ENCODE measurements at places on chromosomes 7 and 10.
A peak's percentile ranks its signal among the peaks of the same experiment; 100 is the strongest.

- no peak for DNase-seq
Measured at GRCh38 chr7:85381212-85381611, 194.4 kb upstream of the SEMA3D start.

GRCh38 chr10:21649454-21649872, 115.4 kb downstream of the MLLT10 start:
- peak; percentile 3 for DNase-seq

- DNase-seq = peak; percentile 57
Measured at GRCh38 chr10:89563861-89564478, 28.6 kb upstream of the SLC16A12 start.

GRCh38 chr10:1227510-1228402, 171.6 kb downstream of the WDR37 start:
- DNase-seq = no peak

DNA sequence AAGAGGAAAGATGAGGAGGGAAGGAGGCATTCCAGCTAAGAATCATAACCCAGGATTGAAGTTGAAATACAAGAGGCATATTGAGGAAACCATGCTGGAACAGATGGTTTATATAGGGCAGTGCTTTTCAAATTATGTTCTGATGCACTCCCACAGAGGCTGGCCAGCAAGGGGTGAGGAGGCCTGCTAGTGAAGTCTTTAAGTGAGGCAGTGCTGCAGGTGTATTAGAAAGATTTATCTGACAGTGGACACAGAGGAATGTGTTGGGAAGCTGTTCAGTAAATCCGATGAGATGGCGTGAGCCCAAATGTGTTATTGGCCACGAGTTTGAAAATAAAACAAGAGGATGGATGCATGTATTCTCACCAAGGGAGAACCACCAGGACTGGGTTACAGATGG, 28.6 kb downstream of the REEP3 start:
- no peak for DNase-seq

DNA sequence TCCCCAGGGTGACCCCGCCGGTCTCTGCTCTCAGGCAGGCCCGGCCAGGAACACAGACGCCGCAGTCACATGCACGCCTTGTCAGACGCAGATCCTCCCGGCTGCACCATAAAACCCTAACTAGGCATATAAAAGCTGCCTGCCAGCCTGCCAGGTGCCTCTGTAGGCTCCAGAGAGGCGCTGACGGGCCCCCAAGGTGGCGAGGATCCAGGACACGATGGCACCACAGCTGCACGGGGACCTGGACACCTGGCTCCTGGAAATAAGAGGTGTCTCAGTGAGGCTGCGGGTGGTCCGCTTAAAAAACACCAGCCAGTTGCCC, 21.9 kb upstream of the GDF10 start:
- DNase-seq = no peak

- no peak for DNase-seq
Measured at GRCh38 chr7:39248692-39249090, 271.0 kb downstream of the POU6F2 start.

DNA sequence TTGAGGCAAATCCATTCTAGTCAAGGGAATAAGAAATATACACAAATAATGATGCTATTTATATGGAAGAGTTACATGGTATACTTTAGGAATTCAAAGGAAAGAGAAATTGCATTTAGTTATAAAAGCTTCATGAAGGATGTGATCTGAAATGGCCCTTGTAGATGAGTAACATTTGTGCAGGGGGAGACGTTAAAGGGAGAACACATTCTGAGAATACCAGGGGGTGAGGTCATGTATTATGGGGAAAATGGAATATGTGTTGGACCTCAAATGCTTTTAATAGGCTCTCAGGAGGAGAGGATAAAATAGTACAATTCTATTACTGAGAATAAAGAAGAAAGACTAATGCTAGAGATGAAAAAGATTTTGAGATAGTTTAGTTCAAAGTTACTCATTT, 122.5 kb upstream of the NOBOX start:
- DNase-seq = no peak

GRCh38 chr7:142334236-142334635, 76.4 kb upstream of the PRSS58 start:
- no peak for DNase-seq

DNA sequence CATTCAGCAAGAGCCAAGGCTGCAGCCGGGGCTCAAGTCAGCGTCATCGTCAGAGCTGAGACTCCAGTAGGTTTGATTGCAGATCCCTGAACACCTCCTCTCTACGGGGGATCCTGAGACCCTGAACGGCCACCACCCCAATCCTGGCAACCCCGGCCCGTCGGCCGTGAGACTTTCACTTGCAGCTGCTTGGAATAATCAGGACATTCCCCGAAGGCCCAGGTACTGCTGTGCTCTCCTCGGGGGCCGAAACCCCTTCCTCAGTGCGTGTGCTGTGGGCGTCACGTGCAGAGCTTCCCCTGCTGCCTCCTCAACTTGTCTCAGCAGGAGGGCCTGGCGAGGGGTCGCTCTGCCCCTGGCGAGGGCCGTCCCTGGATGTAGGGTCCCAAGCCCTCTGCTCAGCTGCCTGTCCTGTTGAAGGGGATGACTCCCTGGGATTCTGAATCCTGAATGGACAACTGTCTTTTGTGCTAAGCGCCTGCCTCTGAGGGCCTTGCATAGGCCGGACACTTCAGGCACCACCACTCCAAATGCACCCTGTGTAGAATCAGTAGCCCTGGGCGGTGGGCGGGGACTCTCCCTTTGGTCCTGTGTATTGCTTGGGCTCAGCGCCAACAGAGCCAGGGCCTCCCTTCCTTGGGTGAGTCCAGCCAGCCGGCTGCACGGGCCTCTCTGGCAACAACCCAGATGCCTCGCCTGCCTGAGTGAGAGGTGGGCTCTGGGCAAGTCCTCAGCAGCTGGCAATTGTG, 63.8 kb upstream of the EBF3 start:
- DNase-seq = no peak

- no peak for DNase-seq
Measured at GRCh38 chr7:107115762-107116540, 52.9 kb upstream of the HBP1 start.

DNA sequence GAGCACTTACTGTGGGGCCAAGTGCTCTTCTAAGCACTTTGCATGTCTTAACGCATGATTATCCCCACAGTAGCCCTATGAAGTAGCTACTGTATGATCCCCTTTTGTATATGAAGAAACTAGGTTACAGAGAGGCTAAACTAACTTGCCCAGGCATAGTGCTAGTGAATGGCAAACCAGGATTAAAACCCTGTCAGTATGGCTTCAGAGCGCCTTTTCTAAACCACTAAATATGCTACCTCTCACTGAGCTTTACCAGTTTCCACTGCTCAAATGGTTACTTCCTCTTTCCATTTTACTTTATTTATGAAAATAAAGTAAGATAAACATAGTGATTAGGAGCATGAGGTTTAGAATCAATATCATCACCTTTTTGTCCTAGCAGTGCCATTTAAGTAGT, 73.6 kb downstream of the PODXL start:
- no peak for DNase-seq
